ENCODE measurements at places on chromosomes 11 and 22.

- DNase-seq = peak; percentile 85
Measured at GRCh38 chr11:73393479-73394415, 17.5 kb downstream of the RELT start.

- DNase-seq = peak; percentile 92
Measured at GRCh38 chr22:31650391-31650790, 11.6 kb downstream of the PISD start.

DNA sequence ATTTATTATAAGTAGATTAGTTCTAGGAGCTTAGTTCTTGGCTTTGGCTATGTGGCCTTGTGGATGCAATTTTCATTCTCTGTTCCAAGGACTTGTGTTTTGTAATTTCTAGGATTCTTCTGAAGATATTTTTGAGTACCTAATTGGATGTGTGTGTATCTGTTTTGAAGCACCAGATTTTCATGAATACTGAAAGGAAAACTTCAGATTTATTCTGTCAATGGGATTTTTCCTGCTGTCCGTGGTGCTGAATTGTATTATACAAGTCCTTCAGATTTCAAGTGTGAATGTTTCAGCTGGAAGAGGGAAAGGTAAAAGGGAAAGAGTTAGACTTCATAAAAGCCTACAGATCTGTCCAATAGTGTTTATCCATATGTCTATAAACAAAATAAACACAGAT lies 18.2 kb upstream of the SYN3 start:
- peak; percentile 19 for DNase-seq

GRCh38 chr11:11068113-11068512 lies 210.3 kb upstream of the ZBED5 start:
- no peak for DNase-seq

- DNase-seq = no peak
Measured at GRCh38 chr11:69489031-69489745, 7.7 kb downstream of the LINC01488 start.

GRCh38 chr22:18082467-18082866 lies 4.7 kb downstream of the PEX26 start:
- no peak for DNase-seq

DNA sequence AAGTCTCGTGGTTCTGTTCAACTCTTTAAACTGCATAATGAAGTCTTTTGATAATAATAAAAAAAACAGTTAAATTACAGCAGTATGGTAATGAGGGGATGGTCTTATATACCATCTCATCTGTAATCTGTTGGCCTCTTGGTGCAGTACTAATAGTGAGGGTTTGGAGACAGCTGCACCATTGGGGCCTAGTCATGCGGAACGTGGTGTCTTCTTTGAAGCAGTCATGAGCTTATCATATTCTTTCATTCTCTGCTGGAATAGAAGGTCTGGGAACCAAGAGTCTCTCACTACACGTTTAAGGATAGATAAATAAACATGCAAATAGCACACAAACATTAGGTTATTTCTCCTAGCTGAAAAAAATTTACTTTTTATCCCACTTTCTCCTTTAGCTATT lies 40.9 kb upstream of the OR9Q1 start:
- DNase-seq = no peak

DNA sequence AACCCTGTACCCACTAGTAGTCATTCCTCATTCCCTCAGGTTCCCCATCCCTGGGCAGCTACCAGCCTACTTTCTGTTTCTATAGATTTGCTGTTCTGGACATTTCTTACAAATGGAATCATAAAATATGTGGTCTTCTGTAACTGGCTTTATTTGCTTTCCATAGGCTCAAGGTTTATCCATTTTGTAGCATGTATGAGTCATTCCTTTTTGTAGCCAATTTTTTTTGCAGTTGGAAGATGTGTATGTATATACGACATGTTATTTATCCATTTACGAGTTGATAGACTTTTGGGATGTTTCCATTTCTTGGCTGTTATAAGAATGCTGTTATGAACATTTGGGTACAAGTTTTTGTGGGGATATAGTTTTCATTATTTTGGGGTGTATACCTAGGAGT lies 130.6 kb downstream of the WNT11 start:
- no peak for DNase-seq

GRCh38 chr22:48579043-48579927 lies 1248.4 kb downstream of the BRD1 start:
- no peak for DNase-seq

GRCh38 chr22:37166675-37167066 lies 17.0 kb upstream of the IL2RB start:
- DNase-seq = peak; percentile 76

DNA sequence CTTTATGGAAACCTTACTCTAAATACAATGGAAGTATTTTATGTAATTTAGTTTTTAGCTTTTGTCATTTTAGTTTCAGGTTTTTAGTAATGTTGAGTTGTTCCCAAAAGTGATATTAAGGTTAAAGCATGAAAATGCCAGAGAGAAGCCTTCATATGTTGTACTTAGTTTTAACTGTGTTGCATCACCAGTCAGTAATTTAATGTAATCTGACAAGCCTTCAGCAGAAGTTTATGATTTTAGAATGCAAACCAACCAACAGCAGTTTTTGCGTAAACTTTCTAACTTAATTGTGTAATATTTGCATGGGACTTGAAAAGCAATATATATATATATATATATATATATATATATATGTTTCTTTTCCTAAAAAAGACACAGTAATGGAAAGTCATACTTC lies 110.6 kb downstream of the MSANTD4 start:
- DNase-seq = no peak

DNA sequence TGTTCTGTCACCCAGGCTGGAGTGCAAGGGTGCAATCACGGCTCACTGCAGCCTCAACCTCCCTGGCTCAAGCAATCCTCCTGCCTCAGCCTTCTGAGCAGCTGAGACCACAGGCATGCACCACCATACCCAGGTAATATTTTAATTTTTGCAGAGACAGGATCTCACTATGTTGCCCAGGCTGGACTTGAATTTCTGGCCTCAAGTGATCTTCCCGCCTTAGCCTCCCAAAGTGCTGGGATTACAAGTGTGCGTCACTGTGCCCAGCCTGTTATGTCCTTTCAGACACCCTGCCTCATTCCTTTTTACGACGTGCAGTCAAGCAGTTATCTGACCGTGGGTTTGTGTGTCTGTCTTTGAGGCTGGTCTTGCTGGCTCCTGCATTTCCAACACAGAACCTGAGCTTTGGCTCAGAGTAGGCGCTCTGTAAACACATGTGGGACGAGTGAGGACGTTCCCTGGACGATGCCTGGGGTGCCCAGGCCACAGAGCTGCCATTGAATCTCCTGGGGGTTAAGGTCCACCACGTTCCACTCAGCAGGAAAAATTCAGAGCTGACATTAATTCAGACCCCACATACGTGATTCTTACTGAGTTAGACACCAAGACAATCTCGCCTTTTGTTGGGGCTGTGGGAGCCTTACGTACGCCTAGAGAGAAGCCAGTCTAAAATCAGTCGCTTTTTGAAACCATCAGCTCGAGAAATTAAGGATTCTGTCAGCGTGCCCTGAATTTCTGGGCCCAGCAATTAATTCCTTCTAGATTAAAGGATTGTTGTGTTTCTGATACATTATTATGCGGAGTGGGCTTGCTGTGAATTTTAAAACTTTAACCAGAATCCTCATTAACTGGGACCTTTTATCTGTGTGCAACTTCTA lies 21.5 kb upstream of the EMID1 start:
- DNase-seq = no peak

GRCh38 chr22:36220451-36220921 lies 18.8 kb downstream of the APOL2 start:
- peak; percentile 65 for DNase-seq

GRCh38 chr11:133896028-133896427 lies 50.7 kb upstream of the SPATA19 start:
- DNase-seq = no peak

DNA sequence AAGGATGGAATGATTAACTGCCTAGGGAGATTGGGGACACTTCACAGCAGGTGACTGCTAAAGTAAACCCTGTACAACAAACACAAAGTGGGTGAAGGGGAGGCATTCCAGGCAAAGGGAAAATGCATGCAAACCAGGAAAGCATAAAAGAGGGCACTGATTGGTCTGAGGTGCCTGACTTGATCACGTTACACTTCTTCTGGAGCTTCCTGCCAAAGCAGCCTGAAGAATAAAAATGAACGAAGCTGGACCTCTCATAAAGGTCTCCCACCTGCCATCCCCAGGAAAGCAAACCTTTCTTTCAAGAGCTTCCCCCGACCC lies 46.7 kb upstream of the SCUBE2 start:
- no peak for DNase-seq

GRCh38 chr11:62497132-62497801 lies 49.3 kb downstream of the AHNAK start:
- peak; percentile 86 for DNase-seq

DNA sequence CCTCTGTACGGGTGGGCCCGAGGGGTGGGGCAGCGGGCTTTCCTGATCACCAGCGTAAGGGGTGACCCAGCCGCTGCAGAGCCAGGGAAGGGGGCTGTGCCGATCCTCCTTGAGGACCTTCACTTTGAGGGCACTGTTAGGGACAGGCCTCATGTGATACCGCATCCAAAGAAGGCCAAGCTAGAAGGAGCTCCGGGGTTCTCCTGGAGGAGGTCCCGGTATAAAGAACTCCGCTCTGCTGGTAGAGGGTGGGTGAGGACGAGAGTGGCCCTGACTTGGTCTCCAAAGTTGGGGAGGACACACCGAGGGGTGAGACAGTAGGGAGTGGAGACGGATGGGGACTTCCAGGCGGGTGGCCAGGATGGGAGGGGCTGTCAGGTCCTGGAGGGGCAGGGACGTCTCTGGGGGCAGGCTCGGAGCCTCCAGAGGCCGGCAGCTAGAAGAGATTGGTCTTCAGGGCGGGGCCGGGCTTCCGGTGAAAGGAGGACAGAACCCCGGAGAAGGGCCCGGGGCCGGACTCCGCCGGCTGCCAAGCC lies 4.6 kb downstream of the PHOX2A start:
- peak; percentile 23 for DNase-seq

- no peak for DNase-seq
Measured at GRCh38 chr11:1785749-1786413, 22.2 kb upstream of the CTSD start.

DNA sequence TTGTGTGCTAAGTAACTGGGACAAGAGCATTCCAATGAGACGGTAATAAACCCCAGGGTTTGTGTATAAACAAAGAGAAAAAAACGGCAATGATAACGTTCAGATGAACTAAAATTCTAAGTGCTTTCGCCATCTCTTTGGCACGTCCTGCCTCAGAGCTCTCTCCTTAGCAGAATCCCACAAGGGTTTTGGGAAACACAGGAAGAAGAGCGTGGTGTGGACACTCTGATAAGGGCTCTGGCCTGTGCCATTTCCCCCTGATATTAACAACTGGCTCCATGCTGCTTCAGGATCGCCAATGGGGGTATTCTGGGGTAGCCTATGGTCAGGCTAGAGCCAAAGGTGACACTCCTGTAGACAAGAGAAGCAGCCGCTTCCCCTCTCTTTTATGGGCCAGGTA lies 18.4 kb downstream of the ABCC8 start:
- DNase-seq = no peak

GRCh38 chr11:45343444-45343843 lies 57.3 kb upstream of the SYT13 start:
- DNase-seq = no peak

- no peak for DNase-seq
Measured at GRCh38 chr11:129709801-129710398, 105.7 kb upstream of the TMEM45B start.

DNA sequence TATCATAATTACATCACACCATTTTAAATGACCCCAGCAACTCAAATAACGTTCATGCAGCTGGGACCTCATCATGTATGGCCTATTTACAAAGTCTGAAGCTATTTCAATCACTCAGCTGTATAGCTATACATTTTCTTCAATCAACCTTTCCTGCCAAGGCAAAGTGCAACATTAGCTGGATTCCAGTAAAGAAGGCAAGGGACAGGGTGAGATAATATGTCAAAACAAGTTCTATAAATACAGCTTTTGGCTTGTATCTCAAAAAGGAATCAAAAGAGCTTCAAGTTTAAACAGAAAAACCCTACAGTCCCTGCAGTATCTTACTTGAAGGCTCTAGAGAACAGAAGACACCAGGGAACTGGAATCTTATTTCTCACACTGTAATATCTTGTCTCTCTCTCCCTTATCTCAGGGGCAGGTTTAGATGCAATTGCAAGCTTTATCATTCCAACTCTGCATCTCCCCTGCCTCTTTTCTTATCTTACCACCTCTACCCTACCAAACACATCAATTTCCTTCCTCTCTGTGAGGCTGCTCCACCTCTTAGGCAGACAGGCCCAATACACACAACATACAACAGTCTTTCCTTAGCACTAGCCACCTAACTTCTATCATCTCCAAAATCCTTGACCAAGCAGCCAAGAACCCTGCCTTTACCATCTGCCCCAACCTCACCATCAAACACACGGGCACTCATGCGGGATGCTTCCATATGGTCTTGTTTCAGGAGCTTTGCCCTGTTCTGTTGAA lies 34.5 kb downstream of the CELF1 start:
- no peak for DNase-seq

GRCh38 chr22:47203554-47203991 lies 441.1 kb downstream of the TBC1D22A start:
- DNase-seq = no peak

GRCh38 chr11:98155696-98156095 lies 865.1 kb upstream of the CNTN5 start:
- no peak for DNase-seq

- no peak for DNase-seq
Measured at GRCh38 chr11:120034176-120034875, 103.6 kb downstream of the TRIM29 start.

DNA sequence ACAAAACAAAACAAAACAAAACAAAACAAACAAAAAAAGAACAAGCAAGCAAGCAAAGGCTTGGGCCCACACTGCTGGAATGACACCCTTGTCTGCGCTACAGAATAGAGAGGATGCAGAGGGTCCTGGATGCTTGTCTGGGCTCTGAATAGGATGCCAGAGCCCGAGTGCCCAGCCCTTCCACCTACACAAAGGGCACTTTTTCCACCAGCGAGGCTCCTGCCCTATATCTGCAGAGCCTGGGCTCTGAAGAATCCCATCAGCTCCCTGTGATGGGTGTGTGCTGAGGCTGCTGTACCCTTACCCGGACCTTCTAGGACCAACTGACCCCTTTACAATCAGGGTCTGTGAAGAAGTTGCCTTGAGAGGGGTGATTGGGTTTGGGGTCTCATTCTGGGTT lies 221.2 kb downstream of the DSCAML1 start:
- DNase-seq = no peak

DNA sequence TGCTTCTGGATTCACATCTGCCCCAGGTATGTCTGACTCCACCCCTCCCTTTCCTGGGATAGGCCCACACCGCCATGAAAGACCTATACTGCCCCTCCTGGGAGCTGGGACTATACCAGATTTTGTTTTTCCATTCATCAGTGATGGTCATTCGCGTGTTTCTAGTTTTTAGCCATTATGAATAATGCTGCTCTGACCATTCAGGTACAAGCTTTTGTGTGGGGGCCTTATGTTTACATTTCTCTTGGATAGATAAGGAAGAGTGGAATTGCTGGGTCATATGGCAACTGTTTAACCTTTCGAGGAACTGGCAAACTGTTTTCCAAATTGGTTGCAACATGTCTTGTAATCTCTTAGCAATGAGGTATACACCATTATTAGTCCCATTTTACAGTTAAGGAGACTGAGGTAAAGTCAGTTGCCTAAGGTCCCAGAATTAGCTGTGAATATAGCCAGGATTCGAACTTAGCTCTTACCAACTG lies 1.2 kb upstream of the TBC1D10A start:
- DNase-seq = peak; percentile 68

All from epithelial cell of esophagus (primary cell).